GM19239 (cell line): ENCODE measurements at places on chromosomes 4 and X.

DNA sequence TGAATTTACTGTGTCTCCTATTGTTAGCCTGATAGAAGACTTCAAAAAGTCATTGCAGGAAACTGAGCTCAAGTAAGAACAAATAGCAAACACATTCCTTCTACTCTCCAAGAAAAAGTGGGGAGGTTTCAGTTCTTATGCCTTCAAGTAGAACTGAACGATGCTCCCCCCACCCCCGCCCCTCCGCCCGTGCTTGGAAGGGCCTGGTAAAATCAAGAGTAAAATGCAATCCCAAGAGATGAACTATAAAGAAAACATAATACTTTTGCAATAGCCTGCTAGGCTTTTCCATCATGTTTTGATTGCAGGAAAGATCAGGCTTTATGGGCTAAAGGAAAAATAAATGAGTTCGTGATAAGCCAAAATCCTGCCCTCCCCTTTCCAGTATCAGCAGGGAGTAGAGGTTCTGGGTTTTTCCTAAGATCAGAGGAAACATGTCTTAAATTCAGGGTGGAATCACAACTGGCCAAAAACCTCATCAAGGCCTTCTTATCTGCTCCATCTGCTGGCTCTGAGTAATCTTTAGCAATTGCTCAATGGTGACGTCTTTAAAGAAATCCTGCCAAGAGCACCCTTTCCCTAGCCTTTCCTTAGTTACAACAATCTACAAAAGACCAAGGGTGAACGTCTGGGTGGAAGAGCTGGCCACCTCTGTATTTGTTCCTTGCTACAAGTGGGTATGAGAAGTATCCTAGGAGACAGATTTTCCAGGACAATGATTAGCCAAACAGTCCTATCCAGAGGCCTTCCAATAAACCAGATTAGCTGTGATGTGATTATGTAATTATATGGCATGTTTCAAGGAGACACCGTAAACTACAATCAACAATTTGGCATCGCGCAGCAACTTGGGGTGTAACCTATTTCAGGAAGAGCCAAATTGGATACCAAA is 66.3 kb upstream of the FAM9C start:
- DNase-seq: no peak

DNA sequence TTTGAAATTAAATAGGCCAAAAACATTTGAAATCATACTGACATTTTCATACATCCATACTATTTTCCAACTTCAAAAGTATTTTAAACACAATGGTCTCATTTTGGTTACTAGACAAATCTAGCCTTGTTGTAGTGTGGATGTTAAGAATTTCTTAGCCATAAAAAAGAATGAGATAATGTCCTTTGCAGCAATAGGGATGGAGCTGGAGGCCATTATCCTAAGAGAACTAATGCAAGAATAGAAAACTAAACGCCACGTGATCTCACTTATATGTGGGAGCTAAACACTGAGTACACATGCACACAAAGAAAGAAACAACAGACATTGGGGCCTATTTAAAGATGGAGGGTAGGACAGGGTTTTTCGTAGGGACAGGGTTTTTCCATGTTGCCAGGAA is 153.8 kb downstream of the CCSER1 start:
- DNase-seq: no peak

GRCh38 chrX:23840674-23841073 is 57.7 kb downstream of the SAT1 start:
- DNase-seq: no peak

DNA sequence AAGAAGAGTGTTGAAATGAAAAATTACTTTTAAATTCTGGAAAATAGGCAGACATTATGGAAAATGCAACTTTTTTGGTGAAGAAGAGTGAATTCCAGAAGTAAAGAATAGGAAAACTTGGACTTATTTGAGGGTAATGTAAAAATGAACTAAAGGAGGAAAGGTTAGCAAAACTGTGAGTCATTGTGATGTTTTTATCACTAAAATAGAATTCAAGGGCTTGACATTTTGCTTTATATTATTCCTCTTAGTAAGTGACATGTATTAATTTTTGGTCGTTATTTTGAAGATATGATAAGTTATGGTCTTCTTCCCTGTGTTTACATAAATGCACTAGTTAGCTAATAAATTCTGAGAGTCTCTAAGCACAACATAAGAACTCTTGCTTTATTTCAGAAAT is 390.9 kb downstream of the FAT4 start:
- DNase-seq: no peak

DNA sequence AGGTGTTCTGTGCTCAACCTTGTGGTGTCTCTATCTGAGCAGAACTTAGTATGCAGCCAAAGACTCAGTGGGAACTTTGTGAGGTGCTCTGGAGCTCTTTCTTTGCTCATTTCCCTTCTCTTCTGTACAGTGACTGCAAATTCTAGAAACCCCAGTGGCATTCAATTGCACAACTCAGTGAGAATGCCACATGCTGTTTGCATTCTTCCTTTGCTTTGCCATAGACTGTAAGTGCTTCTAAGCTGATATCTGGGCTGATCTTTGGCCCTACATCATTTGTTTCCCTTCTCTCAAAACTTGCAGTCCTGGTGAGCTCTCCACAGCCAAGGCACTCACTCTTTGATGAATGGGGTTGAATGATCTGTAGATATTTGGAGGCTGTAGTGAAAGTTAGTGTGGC is 7.0 kb downstream of the PNMA3 start:
- no peak for DNase-seq

- DNase-seq: no peak
These were observed 8.7 kb upstream of the GABRE start for GRCh38 chrX:151983186-151983585.
